ENCODE measurements at places on chromosomes 11 and 22. TPM values are rescaled to one million over a fixed set of nuclear protein-coding genes. Genes with fewer than 3 reads are reported as not detected.

- no peaks in the 10 kb centered on the region for H3K36me3 ChIP-seq
- H3K4me3 ChIP-seq: no peak overlapping the region
- no peak for DNase-seq
- H3K27ac ChIP-seq: no peak overlapping the region
Observed at GRCh38 chr11:133619973-133620372, 87.7 kb upstream of the OPCML start.

DNA sequence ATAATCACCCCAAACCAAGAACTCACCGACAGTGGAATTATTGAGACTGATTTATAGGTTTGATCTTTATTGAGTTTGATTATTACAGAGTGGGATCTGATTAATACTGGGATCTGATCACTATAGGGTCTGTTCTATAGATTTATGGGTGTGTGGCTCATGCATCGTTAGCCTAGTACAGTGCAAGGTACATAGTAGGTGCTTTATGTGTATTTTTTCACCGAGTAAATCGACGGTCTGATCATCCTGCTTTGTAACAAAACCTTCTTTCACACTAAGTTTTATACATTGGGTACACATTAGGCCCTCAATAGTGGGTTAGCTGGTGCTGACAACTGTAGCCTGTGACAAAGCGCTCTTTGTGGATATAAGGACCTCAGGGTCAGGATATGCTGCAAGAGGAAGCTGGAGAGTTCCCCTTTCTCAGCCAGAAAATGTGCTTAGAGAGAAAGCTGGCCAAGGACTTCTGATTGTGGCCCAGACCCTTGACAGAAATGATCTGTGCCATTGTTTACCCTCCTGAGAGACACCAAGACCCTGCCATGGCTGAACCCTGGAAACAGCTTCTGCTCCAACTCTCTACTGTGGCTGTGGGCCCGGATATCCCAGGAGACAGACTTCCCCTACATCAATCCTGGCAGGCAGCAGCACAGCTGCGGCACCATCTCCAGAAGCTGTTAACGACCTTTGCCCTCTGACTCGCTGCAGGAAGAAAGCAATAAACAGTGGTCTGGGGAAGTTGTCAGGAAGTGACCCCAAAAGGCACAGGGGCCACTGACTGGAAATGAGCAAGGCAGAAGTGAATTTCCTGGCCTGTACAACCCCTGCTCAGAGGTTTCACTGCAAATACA is 16.1 kb upstream of the TPP1 start:
- H3K4me3 ChIP-seq: no peak overlapping the region
- no peaks in the 10 kb centered on the region for H3K36me3 ChIP-seq
- H3K27me3 ChIP-seq: no peaks in the 10 kb centered on the region
- H3K27ac ChIP-seq: no peak overlapping the region
- peaks cover 21% of the 10 kb centered on the region for H3K4me1 ChIP-seq

SLC22A6 gene
- polyA plus RNA-seq: not detected

PIWIL4 gene
- 1.4 TPM for polyA plus RNA-seq

DNA sequence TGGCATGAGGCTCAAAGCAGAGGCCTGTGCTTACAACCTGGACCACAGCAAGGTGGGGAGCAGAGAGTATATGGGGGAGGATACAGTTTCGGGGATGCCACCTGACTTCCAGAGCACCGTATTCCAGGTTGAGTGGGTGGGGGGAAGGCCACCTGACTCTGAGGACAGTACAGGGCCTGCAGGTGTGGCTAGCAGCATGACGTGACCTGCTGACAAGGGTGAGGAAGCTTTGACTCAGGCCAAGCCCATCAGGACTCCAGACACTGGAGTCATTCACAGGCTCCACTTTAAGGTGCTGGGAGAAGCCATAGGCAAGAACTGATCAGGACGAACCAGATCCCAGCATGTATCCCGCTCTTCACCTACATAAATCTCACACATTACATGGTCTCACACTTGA is 34.6 kb upstream of the CRTAM start:
- H3K4me1 ChIP-seq: peaks cover 38% of the 10 kb centered on the region
- peak overlapping the region; percentile 89 for H3K27ac ChIP-seq
- peak; percentile 43 for DNase-seq
- H3K36me3 ChIP-seq: peaks cover 17% of the 10 kb centered on the region
- H3K4me3 ChIP-seq: no peak overlapping the region

- H3K36me3 ChIP-seq: no peaks in the 10 kb centered on the region
- H3K27me3 ChIP-seq: no peaks in the 10 kb centered on the region
- H3K27ac ChIP-seq: peak overlapping the region; percentile 82
- peaks cover 36% of the 10 kb centered on the region for H3K4me1 ChIP-seq
- DNase-seq: no peak
- no peak overlapping the region for H3K4me3 ChIP-seq
Observed at GRCh38 chr11:69076129-69076791, 27.5 kb downstream of the TPCN2 start.

- H3K27ac ChIP-seq: no peak overlapping the region
- peak; percentile 5 for DNase-seq
- peaks cover 6% of the 10 kb centered on the region for H3K27me3 ChIP-seq
- H3K4me1 ChIP-seq: no peaks in the 10 kb centered on the region
- no peaks in the 10 kb centered on the region for H3K36me3 ChIP-seq
Observed at GRCh38 chr22:18987765-18988164, 51.7 kb upstream of the PRODH start.
